ENCODE measurements at places on chromosomes 13 and 19.
A peak's percentile ranks its signal among the peaks of the same experiment; 100 is the strongest.

GRCh38 chr19:49056101-49056901 is 1.2 kb downstream of the CGB7 start:
- peak; percentile 55 for DNase-seq

DNA sequence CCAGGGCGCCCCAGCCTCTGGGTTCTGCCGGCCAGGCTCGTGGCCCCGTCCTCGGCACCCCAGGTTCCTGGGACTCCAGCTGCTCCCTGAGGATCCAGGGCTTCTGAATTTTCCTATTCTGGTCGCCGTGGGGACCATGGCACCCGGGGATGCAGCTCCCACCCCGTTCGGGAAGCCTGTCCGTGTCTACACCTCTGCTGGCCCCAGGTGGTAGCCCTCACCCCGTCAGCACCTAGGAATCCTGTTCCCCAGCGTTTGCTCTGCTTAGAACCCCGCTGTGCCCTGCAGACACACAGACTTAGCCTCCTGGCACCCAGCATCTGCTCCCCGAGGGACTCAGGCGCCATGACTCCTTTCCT is 960 bp downstream of the PPFIA3 start:
- no peak for DNase-seq

DNA sequence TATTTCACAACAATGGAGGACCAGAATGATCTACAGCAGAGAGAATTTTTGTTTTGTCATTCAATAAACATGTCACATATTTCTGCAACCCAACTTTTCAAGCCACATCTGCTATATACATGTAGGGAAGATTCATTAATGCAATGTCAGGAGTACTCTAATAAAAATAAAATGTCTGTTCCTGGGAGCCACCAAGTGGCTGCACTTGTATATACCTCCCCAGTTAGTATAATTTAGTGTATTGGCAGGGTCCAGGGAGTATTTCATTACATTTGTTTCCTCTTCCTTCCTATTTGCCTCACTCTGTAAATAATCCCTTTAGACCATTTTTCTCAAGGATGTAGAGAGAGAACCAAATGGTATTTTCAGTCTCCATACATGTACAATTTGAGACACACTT is 1169.0 kb downstream of the DIAPH3 start:
- DNase-seq, result no peak

GRCh38 chr19:30256496-30256850 is 115.7 kb upstream of the ZNF536 start:
- DNase-seq, result no peak

GRCh38 chr13:109773276-109773675 is 13.1 kb downstream of the IRS2 start:
- DNase-seq, result no peak

DNA sequence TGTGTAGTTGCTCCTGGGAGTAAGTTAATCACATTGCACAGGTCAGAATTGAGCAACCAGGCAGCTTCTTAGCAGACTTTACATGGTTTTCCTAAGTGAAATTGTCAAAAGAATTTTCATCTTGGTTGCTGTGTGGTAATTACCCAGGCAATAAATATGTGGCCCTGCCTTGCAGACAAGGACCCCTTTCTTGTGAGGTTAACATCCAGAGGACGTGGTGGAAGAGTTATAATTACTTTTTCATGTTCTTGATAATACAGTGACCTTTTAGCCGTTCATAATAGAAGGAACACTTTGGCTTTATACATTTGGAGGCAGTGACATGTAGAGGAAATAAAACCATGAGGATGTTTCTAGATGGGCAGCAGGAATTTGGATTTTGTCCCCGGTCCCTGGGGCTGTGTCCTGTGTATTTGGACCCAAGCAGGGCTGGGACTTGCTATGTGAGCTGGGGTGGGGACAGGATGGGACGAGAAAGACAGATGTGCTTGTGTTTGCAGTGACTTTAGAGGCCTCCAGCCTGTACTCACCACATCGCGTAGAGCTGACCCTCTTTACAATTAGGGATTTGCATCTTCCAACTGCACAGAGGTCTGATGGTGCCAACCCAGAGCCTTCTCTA is 156.2 kb downstream of the STK24 start:
- no peak for DNase-seq

DNA sequence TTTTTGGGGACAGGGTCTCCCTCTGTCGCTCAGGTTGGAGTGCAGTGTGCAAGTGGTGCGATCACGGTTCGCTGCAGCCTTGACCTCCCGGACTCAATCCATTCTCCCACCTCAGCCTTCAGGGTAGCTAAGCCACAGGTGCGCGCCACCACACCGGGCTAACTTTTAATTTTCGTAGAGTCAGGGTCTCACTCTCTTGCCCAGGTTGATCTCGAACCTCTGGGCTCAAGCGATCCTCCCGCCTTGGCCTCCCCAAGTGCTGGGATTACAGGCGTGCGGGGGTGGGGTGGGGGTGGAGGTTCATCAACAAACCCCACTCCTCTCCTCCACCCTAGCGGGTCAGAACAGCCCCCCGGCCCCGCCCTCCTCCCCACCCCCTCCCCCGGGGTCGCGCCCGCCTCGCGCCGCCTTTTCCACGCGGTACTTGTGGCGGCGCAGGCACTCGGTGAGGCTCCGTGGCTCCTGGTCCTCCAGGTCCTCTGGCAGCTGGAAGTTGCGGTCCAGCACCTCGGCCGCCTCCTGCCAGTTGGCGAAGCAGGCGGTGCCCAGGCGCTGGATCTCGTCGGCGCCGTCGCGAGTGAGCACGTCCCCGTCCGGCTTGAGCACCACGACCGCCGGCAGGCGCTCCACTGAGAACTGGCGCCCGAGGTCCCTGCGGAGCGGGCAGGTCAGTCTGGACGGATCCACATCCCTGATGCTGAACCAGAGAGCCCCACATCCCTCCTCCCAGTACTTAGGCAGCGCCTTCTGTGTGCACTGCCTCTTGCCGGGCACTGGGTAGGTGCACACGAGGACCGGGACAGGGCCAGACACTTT is 5.2 kb downstream of the NXNL1 start:
- DNase-seq, result no peak

DNA sequence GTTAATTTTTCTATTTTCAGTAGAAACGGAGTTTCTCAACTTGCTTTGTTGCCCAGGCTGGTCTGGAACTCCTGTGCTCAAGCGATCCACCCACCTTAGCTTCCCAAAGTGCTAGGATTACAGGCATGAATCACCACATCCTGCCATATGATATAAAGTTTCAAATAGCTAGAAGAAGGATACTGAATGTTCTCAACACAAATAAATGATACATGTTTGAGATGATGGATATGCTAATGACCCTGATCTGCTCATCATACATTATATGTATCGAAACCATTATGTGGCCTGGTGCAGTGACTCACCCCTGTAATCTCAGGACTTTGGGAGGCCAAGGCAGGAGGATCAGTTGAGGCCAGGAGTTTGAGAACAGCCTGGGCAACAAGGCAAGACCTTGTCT is 11.5 kb downstream of the CIB3 start:
- no peak for DNase-seq
